ENCODE measurements at places on chromosomes 1 and 21.

GRCh38 chr1:200880212-200880611 lies 7.4 kb downstream of the GPR25 start:
- no peak for DNase-seq

DNA sequence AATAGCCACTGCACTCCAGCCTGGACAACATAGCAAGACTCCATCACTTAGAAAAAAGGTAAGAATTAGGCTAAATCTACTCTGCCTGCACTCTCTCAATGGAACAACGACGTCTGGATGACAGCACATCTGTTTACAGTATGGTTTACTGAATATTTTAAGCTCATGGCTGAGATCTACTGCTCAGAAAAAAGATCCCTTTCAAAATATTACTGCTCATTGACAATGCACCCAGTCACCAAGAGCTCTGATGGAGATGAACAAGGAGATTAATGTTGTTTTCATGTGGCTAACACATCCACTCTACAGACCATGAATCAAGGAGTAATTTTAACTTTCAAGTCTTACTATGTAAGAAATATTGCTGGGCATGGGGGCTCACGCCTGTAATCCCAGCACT lies 58.0 kb downstream of the SLC27A3 start:
- DNase-seq = no peak

- no peak for DNase-seq
These were observed 18.9 kb downstream of the LHX4 start for GRCh38 chr1:180248731-180249681.

- DNase-seq = no peak
These were observed 60.2 kb downstream of the TOMM20 start for GRCh38 chr1:235068158-235069121.

- DNase-seq = no peak
These were observed 30.6 kb downstream of the CDK18 start for GRCh38 chr1:205535096-205535495.

GRCh38 chr1:225772848-225773247 lies 4.8 kb upstream of the SRP9 start:
- no peak for DNase-seq

DNA sequence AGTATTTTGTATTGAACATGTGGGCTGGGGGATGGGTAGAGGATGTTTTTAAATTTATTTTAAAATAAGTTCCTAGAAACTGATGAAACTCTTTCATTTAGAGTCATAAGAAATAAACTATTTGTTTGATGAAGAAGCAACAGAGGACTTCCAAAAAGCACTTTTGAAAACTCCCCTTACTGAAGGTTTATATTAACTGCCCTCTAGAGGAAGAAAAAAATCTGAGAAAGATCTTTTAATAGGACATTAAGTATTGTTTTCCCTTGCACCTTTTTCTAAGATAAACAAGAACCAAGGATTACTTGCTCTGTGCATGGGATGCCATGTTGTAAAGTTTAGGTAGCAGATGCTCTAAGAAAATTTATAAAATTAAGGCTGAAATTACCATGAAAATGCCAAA lies 14.1 kb downstream of the DISP1 start:
- no peak for DNase-seq

DNA sequence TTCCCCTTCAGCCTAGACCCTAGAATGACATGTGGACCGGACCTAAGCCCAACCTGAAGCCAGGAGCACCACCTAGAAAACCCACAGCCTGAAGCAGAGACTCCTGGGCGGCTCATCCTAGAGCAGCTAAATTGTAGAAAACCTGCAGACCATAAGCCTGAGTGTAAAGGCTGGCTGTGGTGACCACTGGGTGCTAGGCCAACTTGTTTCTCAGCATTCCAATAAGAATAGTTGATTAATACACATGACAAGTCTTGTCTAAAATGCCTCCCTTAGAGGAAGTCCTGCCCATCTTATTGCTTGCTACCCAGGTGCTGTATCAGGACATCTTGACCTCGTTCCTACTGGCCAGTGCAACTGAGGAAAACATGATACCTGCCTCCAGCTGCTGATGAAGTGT lies 23.3 kb upstream of the CASQ2 start:
- no peak for DNase-seq

DNA sequence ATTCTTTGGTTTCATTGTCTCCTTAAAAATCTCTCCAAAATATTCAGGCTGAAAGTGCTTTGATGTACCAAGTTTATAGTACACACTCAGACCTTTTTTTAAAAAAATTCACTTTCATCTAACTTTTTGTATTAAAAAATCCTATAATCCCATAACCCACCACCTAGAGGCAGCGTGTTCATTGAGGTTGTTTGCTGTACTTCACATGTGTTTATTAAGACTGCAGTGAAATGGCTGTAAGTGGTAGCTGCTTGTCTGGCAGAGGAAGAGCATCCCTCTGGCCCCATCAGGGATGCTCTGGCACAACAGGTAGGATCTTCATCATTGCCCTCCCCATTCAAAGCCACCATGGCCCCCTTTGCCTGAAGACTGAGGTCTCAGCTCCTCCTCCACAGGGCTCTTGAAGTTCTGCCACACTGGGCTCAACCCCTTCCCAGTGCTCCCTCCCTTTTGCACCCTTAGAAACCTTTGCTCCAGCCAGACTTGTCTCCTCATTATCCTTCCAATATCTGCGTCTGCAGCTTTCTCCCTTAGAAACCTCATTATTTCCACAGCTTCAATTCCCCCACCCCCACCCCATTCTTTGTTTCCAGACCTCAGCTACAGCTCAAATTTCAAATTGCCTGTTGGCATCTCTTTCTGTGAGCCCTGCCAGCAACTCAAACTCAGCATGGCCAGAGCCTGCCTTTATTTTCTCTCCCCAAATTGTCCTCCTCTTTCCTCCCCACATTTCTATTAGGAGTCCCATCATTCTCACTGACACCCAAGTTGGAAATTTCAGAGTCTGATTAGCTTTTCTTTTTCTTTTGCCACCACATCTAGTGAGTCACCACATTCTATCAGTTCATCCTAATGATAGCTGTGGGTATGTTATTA lies 369.6 kb upstream of the USP24 start:
- no peak for DNase-seq

GRCh38 chr1:150302338-150302737 lies 8.7 kb downstream of the MRPS21 start:
- no peak for DNase-seq
